ENCODE measurements at places on chromosomes 12 and 14. TPM values are rescaled to one million over a fixed set of nuclear protein-coding genes. Genes with fewer than 3 reads are reported as not detected.

The PPP1R13B gene
- total RNA-seq = 7.3 TPM

The NKX2-1 gene
- total RNA-seq = not detected

The ENDOU gene
- not detected for total RNA-seq

The CCDC85C gene
- total RNA-seq = 7.4 TPM

All from fibroblast of villous mesenchyme (primary cell).